ENCODE measurements at places on chromosomes 5 and 9.

DNA sequence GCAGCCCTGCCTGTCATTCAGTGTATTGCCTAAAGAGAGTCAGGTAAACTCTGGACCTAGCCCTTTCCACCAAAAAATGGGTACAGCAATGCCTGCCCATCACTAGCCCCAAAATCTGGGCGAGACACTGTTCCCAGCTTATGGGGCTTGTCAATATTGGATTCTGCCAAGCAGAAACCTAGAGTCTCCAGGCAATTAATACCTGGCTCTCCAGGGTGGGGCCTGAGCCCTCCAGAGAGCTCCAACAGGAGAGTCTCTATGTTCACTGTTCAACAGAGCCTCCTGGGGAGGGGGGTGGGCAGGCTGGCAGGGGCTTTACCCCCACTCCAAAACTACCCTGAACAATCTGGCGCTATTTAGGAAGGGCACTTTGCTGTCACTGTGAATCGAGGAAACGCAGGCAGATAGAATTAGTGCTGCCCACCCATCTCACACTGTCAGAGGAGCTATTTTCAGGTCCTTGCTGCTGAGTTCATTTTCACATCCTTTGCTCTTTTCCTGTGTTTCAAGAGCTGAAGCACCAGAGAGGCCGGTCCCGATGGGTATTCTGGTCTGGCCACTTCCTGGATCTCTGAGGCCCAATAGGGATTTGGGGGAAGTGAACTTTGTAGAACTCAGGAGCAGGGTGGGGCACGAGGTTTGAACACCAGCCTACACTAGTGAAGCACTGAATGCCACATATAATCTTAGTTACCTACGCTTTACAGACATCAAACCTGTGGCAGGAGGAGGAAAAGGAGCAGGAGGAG lies 121.8 kb downstream of the C5orf15 start:
- DNase-seq = no peak

DNA sequence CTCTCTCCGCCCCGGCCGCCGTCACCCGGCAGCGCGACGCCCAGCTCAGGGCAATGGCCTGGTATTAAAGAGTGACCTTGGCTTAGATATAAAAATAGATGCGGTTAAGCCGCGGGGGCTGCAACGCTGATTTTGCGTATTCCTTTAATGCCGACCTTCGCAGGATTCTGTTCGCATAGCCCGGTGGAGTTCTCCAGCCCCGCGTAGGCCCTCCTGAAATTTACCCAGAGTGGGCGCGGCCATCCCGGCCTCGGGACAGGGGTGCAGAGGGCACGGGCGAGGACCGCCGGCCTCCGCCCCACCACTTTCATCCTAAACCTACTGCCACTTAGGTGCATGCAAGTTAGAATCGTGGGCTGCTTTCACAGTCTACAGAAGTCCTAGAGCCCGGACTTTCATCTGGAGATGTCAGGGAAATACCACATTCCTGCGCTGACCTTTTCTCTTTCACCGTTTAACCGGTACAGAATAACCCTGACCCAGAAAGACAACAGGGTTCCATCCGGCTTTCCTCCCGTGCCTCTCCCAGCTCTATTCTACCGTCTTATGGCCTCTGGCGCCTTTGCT lies 492 bp upstream of the FAM169A start:
- DNase-seq = no peak

- no peak for DNase-seq
Measured at GRCh38 chr9:15239816-15240215, 67.2 kb downstream of the TTC39B start.

GRCh38 chr9:4836676-4837075 lies 43.9 kb downstream of the RCL1 start:
- DNase-seq = no peak

DNA sequence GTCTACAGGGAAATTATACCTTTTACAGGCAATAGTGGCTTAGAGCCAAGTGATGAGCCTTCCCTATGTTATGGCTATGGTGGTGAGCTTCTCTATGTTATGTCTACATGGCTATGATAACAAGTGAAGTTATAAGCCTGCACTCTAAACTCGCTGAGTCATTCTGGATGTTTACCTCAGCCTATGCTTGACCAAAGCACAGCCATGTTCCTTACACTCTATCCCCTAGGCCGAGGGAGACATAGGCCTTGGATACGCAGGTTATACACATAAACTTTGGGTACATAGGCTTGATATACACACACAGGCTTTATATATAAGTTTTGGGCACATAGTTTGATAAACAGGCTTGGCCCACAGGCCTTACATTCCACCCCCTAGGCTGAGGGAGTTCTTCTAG lies 13.8 kb downstream of the DMAC1 start:
- DNase-seq = no peak

GRCh38 chr5:179431221-179431824 lies 86.1 kb upstream of the ADAMTS2 start:
- DNase-seq = no peak

DNA sequence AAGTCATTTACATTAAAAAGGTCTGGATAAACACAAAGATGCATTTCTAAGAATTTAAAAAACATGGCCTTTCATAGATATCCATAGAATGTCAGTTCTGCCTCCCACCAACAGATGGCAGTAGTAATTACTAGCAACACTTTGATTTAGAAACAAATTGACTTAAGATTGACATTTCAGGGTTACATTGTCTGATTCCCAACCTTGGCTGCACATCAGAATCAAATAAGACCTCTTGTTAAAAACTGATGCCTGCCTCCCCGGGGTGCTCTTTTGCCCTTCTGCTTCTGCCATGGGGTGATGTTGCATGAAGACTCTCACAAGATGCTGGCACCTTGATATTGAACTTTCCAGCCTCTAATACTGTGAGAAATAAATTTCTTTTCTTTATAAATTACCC lies 146.2 kb upstream of the GPR151 start:
- no peak for DNase-seq

DNA sequence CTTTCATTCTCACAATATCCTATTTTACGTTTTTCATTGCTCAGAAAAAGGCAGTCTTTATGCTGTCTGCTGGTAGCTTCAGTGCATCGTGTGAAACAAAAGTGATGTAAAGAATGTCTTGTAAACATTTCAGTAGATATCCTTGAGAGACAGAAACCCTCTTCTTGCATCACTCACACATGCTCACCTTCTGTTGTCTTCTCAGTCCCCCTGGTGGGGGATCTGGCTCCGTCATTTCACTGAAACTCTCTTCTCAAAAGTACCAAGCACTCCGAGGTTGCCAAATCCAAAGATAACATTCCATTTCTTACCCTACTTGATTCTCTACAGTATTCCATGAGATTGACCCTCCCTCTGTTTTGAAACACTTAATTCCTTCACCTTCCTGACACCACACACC lies 46.1 kb upstream of the PCA3 start:
- no peak for DNase-seq

GRCh38 chr5:120683580-120683979 lies 219.5 kb downstream of the PRR16 start:
- DNase-seq = no peak

DNA sequence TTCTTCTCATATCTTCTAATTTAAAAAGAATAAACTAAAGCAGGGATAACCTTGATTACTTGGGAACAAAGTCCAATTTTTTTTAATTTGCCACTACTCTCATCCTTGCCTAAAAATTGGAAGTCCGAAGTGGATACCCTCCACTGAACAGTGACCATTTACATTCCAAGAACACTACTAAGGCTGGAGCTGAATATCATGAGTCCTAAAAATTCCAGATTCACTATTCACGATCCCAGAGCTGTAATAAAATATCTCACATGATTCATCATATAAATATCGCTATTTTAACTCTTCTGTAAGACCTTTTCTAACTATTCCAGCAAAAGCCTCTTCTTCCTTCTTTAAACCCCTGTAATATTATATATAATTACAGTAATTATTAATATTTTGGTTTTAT lies 57.4 kb downstream of the ATPSCKMT start:
- DNase-seq = no peak

- peak; percentile 63 for DNase-seq
Measured at GRCh38 chr9:135978642-135979546, 17.7 kb upstream of the UBAC1 start.

GRCh38 chr9:35801328-35802128 lies 10.1 kb downstream of the NPR2 start:
- DNase-seq = no peak

DNA sequence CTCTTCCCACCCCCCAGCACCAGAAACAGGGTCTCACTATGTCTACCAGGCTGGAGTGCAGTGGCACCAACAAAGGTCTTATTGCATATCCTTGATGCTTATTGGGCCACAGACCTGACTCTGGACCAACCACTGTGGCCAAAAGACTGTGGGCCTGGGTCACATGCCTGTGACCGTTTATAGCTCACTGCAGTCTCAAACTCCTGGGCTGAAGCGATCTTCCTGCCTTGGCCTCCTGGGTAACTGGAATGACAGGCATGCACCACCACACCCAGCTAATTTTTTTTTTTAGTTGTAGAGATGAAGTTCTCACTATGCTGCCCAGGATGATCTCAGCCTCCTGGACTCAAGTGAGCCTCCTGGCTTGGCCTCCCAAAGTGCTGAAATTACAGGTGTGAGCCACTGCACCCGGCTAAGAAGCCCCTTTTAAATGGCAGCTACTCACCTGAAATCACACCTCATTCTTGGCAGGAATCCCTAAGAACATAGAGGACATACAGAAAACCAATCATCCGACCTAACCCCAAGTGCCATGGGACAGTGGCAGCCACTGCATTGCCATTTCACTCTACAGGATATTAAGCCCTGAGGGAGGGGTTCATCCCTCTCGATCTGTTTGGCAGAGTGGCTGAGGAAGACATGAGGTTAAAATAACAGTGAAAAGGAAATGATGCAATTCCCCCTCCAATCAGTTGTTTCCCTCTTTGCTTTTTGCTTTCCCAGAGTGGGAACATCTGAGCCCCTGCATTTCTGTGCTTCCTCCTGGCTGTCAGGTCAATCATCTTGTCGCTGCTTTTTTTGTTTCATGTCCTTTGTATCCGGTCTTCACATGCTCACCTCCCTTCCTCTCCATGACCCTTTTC lies 74.6 kb downstream of the LRRC70 start:
- DNase-seq = no peak

DNA sequence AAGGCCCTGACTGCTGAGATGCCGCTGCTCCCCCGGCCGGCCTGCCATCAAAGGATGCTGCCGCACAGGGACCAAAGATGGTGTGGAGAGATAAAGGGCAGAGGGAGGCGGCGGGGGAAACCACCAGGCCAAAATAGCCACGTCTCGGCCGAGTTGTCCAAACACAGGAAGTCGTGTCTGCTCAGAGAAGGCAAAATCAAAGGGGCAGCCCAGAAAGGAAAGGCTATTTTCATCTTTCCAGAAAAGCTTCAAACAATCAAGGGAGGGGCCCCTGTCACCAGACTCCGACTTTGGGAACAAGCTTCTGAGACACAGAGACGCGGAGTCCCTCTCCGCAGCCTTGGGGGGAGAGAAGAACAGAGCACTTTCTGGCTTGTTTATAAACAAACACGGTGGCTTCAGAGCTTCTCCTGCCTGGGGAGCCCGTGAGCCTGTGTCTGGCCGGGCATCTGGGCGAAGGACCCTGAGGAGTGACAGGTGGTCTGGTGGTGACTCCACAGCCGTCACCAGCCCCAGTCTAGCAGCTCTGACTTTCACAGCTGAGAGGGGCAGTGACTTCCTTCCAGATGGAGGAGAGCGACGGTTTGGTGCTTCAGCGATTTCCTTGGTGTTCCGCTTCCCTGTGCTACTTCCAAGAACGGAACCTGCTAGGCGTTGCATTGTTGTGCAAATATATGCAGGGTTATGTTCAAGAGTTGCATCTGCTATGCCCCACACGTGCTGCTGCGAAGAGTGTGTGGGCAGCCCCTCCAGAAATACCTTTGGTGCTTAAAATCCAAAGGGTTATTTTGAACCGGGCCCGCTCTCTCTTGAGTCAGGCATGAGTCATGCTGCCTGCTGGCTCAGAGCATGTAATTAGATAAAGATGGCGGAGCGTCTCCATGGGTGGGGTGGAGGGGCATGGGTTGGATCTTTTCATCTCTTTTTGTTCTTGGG lies 24.0 kb downstream of the ADAMTSL2 start:
- no peak for DNase-seq

- no peak for DNase-seq
Measured at GRCh38 chr9:90642570-90643539, at the start of gene DIRAS2. Gene DIRAS2, minus strand, starts transcription at chr9:90642824. Its CDS starts 28,997 bp downstream, at chr9:90613827.

DNA sequence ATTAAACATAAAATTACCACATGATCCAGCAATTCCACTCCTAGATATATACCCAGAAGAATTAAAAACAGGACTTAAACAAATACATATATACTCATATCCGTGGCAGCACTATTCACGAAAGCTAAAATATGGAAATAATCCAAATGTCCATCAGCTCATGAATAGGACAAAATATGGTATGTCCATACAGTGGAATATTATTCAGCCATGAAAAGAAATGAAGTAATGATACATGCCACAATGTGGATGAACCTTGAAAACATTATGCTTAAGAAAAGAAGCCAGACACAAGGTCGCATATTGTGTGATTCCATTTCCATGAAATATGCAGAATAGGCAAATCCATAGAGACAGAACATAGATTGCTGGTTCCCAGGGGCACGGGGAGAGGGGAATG lies 24.8 kb upstream of the AFAP1L1 start:
- DNase-seq = no peak

- DNase-seq = no peak
Measured at GRCh38 chr5:25094219-25094618, 449.4 kb upstream of the CDH10 start.

DNA sequence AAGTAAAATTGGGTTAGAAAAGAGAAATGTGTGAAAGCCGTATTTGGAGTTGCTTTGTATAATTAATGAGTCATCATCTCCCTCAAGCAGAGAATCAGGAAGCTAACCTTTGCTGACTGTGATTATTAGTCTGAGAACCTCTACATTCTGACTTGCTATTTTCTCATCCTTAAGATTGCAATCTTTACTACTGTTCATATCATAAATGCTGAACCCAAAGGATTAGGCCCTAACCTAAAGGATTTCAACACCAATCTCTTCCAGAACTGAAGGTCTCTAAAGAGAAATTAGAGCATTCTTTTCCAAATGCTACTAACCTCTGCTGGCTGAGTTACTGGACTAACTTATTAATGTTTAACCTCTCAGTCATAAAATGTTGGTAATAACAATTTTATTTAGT lies 538.1 kb upstream of the MEF2C start:
- no peak for DNase-seq

GRCh38 chr9:35508069-35508468 lies 18.2 kb downstream of the RUSC2 start:
- no peak for DNase-seq

GRCh38 chr9:135602789-135603481 lies 36.4 kb downstream of the GLT6D1 start:
- no peak for DNase-seq

- DNase-seq = no peak
Measured at GRCh38 chr5:196350-196749, 5.1 kb downstream of the LRRC14B start.
